Cardiac muscle cell (in vitro differentiated cells and primary cell): ENCODE measurements at places on chromosomes 7 and 10. TPM values are rescaled to one million over a fixed set of nuclear protein-coding genes. Genes with fewer than 3 reads are reported as not detected.

The ANKRD61 gene
- polyA plus RNA-seq = 1.9 TPM in 1 of 2 replicates, not detected in the other

The GDI2 gene
- polyA plus RNA-seq = 182 and 230 TPM in 2 replicates

- DNase-seq = no peak
Measured at GRCh38 chr10:90180886-90181691, 479.7 kb downstream of the KIF20B start.

- no peak for DNase-seq
Measured at GRCh38 chr10:73872190-73872710, 2.1 kb downstream of the CAMK2G start.

DNA sequence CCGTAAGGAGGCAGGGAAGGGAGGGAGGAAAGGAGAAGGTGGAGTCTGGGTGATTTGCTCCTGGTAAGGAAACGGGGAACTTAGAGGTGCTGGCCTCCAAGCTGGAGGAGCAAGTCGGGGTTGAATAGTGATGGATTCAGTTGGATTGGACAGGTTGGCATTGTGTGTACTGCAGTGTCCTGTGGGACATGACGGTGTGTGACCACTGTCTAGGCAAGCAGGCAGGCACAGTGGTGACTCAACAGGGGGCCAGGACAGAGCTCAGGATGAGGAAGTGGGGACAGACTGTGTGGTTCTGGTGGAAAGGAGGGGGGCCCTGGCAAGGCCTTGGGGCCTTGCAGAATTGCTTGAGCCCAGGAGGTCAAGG lies 48.8 kb downstream of the COL26A1 start:
- no peak for DNase-seq

The C10orf67 gene
- 0.16 TPM in 1 of 2 replicates, not detected in the other for polyA plus RNA-seq

The MYO1G gene
- polyA plus RNA-seq = 0.20 and 0.78 TPM in 2 replicates

- DNase-seq = peak; percentile 44
Measured at GRCh38 chr10:13627459-13628310, 40.9 kb downstream of the PRPF18 start.

GRCh38 chr10:62850646-62851045 lies 34.5 kb upstream of the EGR2 start:
- DNase-seq = no peak

The CPA2 gene
- polyA plus RNA-seq = 0.39 TPM in 1 of 2 replicates, not detected in the other

The CTAGE8 gene
- 0.21 TPM in 1 of 2 replicates, not detected in the other for polyA plus RNA-seq

The GRID1 gene
- polyA plus RNA-seq = 0.47 and 1.6 TPM in 2 replicates

- DNase-seq = no peak
Measured at GRCh38 chr7:46363688-46364087, 442.6 kb upstream of the IGFBP3 start.

The UNCX gene
- polyA plus RNA-seq = 6.7 and 14.6 TPM in 2 replicates

DNA sequence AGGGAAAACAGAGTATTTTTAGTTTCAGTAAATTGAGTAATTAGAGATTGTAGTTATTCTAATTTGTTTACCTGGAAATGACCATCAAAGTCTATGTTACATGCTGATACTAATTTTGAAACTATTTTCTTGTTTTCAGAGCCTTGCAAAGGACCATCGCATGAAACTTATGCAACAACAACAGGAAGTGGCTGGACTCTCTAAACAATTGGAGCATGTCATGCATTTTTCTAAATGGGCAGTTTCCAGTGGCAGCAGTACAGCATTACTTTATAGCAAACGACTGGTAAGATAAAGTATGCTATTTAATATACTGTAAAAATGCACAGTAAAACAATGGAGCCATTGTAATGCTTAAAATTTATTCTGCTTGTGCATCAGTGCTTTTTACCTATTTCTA lies 78.5 kb downstream of the TRIM24 start:
- peak; percentile 70 for DNase-seq

- DNase-seq = peak; percentile 78
Measured at GRCh38 chr10:6247041-6247712, 44.4 kb downstream of the PFKFB3 start.

DNA sequence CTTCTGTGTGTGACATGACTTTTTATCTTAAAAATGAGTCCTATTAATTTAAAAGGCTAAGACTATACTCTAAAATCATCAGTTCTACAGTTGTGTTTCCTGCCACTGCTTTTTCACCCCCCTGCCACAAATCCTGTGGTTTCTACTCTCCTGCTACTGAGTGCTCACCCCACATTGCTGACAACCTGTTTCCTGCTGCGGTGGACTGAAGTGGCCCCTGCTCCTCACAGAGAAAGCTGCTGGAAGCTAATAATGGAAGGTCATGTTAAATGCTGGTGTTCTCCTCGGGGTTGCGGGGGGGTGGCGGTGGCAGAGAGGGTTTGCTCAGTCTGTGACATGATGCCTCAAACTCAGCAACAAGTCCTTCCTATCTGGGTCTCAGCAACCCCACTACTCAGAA lies 113.2 kb upstream of the INHBA start:
- DNase-seq = peak; percentile 19

The KCNIP2 gene
- 35.7 and 47.5 TPM in 2 replicates for polyA plus RNA-seq

DNA sequence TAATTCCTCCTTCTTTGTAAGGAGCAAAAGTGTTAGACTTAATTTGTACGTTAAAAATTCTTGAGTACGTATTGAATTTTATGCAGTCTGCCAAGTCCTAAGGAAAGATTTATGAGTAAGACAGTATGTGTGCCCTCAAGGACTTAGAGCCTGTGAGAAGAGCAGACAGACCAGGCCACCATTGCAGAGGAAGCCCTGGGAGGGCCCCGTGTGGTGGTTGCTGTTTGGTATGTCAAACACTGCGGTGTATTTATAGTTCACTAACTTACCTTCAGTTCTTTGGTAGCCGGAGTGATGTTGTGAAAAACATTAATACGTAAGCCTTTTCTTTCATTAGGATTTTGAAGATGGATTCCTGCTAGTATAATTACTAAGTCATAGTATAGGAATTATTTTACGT lies 82.9 kb downstream of the GALNT11 start:
- peak; percentile 60 for DNase-seq

The TSPAN12 gene
- 7.0 and 9.3 TPM in 2 replicates for polyA plus RNA-seq

The CALY gene
- polyA plus RNA-seq = 12.3 and 14.8 TPM in 2 replicates

GRCh38 chr10:123150271-123150985 lies 2.5 kb downstream of the HMX2 start:
- no peak for DNase-seq

GRCh38 chr10:16989826-16990293 lies 139.8 kb downstream of the CUBN start:
- no peak for DNase-seq

DNA sequence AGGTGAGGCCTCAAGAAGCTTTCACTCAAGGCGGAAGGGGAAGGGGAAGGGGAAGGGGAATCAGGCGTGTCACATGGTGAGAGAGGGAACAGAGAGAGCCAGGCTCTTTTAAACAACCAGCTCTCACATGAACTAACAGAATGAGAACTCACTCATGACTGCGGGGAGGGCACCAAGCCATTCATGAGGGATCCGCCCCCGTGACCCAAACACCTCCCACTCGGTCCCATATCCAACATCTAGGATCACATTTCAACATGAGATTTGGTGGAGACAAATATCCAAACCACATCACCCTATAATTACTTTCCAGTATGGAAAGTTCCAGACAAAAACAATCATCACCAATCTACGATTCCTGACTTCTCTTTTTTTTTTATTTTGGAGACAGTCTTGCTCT lies 22.9 kb downstream of the HIP1 start:
- DNase-seq = no peak

DNA sequence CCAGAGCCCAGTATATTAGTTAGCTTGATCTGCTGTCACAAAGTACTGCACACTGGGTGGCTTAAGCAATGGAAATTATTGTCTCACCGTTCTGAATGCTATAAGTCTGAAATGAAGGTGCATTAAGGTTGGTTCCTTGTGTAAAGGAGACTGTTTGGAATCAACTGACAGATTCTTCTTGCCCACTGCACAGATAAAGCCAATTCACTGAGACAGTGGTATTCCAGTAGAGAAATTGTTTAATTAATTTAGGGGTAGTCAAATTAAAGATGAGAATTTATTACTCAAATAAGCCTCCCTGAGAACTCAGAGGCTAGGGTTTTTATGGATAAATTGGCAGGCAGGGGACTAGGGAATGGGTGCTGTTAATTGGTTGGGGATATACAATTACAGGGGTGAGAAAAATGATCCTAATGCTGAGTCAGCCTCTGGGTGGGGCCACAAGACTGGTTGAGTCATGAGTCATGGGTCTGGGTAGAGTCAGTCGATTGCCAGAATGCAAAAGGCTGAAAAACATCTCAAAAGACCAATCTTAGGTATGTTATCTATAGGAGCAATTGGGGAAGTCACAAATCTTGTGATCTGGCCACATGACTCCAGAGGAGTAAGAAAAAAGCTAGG lies 23.5 kb upstream of the SAMD9L start:
- no peak for DNase-seq

The SBDS gene
- polyA plus RNA-seq = 54.3 and 66.2 TPM in 2 replicates

The CAMK2B gene
- 17.7 and 19.3 TPM in 2 replicates for polyA plus RNA-seq

The JCAD gene
- 17.2 and 23.3 TPM in 2 replicates for polyA plus RNA-seq

The MCM10 gene
- 6.9 and 10.0 TPM in 2 replicates for polyA plus RNA-seq

DNA sequence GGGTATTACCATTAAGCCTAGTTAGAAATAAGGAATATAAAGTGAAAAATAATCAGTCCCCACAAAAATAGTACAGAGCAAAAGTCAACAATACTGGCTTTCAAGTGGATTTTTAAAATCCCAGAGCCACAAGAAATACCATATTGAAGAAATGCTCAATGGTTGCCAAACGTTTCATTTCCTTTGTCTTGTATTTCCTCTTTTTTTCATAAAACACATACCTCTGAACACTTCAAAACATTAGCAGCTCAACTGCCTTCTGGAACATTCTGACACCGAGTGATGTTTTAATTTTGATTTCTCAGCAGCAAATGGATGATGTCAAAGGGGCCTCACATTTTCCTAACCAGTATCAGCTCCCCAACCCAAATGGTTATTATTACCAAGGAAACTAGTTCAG lies 10.5 kb downstream of the NOD1 start:
- DNase-seq = no peak

DNA sequence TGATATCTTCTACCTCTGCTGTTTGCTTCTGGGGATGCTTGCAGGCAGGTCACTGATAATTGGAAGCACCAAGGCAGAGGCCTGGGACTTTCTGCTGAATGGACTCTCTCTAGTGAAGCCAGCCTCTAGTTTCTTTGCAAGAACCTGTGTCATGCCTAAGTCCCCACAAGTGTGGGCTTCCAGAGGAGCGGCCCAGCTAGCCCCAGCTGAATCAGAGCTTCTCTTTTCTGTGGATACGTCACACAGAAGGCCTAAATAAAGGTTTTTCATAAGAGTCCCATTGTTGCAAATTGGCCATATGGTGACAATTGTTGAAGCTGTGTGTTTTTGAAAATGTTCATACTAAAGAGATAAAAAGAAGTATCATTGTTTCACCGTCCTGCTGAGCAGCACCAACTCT lies 6.8 kb upstream of the OPALIN start:
- DNase-seq = no peak

- DNase-seq = no peak
Measured at GRCh38 chr10:78772986-78773530, 295.7 kb upstream of the ZMIZ1 start.

DNA sequence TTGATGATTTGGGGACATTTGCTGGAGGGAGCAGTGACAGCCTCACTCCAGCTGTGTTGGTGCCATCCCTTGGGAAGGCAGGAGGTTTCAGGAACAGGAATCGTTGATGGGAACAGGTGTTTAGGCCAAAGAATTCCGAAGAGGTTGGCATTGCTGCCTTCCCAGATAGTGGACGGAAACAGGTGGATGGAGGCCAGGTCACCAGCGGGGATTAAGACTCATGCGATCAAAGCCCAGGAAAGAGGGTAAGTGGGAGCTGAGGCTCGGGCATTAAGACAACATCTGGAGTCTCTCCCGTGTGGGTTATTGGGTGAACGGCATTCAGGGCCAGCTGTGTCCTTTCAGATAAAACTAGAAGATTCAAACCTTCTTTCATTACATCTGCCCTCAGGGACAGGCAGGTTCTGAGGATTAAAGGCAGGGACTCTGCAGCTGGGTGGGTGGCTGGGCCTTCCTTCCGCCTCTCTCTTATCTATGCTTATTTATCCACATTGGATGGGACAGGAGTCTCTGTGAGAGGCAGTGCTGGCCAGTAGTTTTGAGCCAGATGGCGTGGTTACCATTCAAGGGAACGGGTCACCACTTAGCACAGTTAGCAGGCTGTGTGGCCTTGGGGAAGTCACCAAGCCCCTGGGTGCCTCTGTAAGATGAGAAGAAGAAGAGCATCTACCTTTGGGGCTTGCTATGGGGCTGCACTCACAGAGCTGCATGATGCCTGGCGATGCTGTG lies 67.6 kb downstream of the INSIG1 start:
- DNase-seq = no peak

DNA sequence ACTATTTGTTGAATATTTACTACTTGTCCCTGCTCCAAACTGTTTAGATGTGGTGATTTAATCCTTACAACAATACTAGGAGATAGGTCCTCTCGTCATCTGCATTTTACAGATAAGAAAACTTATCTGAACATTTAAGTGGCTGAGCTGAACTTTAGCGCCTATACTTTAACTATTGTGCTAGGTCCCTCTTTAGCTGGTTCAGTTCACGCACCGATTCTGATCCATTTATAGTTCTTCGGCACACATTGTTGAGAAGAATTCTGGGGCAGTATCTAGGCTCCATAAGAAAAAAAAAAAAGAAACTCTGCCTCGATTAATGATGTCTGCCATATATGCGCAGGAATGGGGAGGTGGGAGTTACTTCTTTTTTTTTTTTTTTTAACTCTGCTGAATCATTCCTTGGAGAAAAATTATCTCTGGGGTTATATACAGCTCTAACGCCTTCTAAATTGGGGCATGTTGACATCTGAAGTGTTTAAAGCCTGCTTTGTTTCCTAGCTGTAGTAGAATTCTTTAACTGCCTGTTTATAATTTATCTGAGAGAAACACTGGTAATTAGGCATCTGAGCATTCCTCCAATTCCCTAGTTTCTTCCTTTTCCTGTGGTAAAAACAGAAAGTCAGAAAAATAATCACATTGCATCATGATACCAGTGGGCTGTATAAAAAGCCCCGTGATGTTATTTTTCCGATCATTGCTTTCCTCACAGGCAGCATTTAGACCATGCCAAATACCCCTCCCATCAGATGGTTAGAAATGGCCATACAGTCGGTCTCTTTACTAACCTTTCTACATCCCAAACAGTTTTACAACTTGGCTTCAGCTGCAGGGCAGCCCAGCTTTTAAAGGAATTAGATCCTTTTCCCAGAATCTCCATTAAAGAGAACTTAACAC lies 98.5 kb upstream of the KDM7A start:
- peak; percentile 70 for DNase-seq

- DNase-seq = no peak
Measured at GRCh38 chr7:50492770-50493519, 42.8 kb upstream of the FIGNL1 start.

GRCh38 chr10:75499556-75500160 lies 68.2 kb downstream of the LRMDA start:
- no peak for DNase-seq

The RAPGEF5 gene
- 0.21 TPM in 1 of 2 replicates, not detected in the other for polyA plus RNA-seq

GRCh38 chr10:18414061-18414460 lies 237.3 kb downstream of the NSUN6 start:
- no peak for DNase-seq

The ZNF655 gene
- 45.9 and 48.3 TPM in 2 replicates for polyA plus RNA-seq

The FAM221A gene
- polyA plus RNA-seq = 7.1 and 10.0 TPM in 2 replicates

- DNase-seq = no peak
Measured at GRCh38 chr7:68224041-68224741, 1227.6 kb downstream of the TYW1 start.
